ENCODE measurements at places on chromosomes 5 and 9.
A peak's percentile ranks its signal among the peaks of the same experiment; 100 is the strongest.

DNA sequence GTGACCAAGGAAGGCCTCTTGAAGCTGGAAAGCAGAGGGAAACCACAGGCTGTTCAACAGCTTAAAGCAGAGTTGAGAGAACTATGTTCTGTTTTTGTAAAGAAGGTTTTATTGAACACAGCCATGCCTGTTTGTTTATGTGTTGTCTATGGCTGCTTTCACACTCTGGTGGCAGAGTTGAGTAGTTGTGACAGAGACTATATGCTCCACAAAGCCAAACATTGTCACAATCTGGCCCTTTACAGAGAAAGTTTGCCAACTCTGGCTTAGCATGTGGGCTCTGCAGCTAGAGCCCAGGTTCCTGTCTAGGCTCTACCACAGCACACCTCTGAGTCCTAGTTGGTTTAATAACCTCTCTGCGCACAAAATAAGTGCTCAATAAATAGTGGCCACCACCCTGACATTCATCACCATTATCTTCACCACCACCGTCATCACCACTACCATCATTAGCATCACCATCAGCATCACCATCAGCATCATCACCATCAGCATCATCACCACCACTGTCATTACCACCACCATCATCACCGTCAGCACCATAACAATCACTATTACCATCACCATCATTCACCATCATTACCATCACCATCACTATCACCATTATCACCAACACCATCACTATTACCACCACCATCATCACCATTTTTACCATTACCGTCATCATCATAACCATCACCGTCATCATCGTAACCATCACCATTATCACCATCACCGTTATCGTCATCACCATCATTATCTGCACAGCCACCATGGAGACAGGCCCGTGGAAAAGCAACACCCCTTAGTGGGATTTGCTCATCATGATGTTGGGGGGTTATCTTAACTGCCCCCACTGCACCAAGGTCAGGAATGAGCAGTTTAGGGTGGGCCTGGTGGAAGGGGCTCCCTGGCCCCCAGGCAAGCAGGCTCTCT is 18.3 kb downstream of the AKNA start:
- DNase-seq, result no peak

DNA sequence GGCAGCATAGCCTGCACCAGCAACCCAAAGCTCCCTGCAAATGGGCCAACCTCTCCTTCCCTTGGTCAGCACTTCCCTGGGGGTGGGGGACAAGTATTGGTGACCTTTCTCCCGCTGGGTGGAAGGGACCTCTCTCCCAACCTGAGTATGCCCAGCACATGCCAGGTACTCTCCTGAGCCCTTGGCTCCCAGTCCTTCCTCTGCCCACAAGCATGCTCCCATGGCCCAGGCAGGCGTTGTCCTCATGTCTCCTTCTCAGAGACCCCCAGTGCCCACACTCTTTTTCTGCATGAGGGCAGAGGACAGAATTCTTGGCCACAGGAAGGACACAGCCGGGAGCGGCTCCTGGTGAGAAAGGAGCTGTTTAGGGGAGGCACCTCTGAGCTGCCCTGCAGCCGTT is 60.3 kb downstream of the PHF2 start:
- DNase-seq, result no peak

DNA sequence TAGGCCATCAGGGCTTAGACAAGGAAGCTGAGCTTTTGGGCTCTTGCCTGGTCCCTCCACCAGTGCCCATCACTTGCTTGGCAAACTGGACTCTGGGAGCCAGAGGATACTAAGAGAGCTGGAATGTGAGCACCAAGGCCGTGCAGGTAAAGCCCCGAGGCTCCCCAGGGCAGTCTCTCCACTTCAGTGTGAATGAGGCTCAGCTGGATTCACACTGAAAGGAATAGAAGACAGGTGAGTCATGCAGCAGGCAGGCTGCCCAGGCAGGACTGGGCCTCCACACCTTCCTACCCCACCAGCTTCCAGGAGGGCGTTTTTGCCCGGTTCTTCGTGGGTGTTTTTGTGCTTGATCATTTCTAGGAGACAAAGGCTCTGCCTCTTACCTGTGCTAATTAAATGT is 7.3 kb upstream of the CTSV start:
- no peak for DNase-seq

GRCh38 chr5:55591686-55592085 is 56.9 kb upstream of the PLPP1 start:
- DNase-seq, result no peak

DNA sequence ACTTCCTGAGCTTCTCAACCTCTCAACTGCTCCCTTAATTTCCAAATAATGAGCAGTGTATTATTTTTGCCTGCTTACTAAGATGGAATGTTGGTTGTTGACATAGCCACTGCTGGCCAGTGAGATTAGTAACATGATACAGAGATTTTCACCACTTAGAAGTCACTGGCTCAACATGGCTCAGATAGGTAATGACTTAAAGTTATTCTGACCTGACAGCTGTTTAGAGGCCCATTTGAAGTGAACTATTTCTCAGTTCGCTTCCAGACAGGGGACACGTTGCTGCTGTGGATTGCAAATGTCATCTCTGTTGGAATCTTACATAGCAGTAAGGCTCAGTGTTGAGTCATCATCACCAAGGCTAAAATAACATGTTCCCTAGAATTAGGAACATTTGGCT is 490.2 kb downstream of the TLE4 start:
- peak; percentile 86 for DNase-seq

- DNase-seq, result peak; percentile 31
Measured at GRCh38 chr9:108620767-108621166, 235.0 kb downstream of the ACTL7B start.

DNA sequence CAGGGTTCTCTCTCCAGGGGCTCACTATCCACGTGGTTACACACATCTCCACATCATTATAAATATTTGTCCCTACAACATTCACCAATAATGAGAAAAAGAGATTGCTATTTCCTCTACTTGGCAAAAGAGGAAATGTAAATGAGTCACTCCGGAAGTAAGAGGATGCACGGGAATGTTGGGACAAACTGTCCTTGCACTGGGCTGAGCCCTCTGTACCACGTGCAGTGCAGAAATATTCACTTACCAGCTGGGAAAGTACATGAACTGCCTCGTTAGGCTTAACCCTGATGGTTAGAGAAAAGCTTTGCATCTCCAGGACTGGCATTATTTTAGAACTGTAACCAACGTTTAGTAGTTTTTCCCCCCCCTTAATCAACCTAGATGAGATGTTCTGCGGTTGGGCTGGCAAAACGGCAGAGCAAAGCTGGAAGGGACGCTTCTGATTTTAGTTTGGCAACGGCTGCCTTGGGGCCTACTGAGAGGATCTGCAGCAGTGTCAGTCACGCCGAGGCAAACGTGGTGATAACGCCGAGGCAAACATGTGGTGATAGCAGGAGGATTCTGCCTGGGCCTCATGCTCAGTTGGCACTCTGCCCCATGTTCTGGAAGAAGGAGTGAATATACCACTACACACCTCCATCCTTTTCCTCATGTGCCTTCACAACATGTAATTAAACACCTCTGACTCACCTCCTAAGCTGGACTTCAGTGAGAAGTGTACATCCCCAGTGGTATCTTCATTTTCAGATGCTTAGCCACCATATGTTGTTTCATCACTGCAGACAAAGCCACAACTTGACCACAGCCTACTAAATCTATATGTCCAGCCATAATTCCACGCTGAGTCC is 661.4 kb upstream of the KLF4 start:
- DNase-seq, result peak; percentile 70

DNA sequence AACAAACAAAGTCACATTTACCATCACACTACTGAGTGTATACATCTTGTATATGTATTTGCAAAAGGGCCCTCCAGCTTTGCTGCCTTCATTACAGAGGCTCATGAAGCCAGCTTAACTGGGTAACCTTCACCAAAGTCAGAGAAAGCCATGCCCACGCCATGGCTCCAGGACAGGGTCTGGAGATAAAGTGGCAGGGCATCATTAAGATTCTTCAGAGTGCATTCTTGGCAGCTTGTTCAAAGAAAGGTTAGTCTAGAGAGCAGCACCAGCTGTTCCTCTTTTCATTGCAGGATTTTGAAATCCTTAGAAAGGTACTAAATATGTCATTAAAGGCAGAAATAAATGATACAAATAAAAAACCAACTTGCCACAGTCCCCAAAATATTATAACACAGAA is 333.2 kb downstream of the NDUFS4 start:
- no peak for DNase-seq

DNA sequence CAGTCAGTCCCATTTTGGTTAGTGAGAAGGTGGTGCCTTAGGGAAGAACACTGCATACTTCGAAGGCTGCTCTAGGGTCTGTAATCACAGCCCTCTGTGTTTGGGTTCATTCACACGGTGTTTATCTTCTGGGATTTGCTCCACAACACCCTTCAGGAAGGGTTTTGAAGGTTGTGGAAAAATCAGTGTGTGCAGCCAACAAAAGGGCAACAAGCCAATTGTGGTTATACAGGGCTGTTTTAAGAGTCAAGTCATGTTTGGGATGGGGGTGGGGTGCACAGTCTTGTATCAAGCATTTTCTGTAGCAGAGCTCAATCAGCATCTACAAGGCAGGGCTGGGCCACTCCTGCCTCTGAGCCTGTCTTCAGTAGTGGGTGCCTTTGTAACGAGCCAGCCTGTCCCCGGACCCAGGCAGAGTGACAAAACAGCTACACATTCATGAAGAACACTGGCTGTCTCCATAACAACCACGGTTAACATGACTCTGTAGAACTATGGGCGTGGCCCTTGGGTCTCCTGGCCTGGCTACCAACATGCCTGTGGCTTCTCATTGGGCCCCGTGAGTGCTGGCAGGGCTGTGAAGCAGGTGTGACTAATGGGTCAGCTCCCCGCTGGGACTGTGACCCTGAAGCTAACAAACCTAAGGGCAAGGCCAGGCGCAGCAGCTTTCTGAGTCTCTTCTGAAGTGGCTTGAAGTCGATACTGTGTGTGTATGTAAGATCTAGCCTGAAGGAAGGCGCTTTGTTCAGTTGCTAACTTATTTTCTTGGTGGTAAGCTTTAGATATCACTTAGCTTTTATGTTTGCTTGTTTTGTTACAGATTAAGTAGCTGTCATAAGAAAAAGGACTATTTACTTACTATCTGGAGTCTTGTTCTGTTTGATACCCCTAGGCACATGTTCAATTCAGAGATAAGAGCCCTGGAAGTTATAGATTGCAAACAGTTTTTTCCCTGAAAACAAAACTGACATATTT is 27.9 kb upstream of the GOLM1 start:
- peak; percentile 74 for DNase-seq

DNA sequence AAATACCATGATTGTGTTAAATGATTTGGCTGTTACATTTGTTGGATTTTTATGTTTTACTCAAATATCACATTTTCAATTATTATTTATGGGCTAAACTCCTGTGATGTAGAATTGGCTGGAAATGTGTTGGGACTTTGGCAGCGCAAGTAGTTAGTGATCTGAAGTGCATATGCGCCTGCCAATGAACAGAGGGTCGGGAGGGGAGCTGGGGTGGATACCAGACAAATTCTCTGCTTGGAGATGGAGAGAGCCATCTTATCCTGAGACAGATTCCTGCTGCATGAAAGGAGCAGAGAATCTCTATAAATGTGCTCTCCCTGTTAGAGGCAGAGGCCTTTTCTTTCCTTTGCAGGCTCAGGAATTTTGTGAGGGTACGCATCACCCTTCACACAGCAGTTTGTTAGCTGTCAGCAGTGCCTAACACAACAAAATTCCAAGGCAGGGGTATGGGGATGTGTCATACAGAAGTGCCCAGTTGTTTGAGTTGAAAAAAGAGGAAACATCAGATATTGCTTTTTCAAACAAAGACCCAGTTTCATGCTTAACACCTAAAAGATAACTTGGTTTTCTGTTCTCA is 489.1 kb downstream of the CSNK1G3 start:
- no peak for DNase-seq

DNA sequence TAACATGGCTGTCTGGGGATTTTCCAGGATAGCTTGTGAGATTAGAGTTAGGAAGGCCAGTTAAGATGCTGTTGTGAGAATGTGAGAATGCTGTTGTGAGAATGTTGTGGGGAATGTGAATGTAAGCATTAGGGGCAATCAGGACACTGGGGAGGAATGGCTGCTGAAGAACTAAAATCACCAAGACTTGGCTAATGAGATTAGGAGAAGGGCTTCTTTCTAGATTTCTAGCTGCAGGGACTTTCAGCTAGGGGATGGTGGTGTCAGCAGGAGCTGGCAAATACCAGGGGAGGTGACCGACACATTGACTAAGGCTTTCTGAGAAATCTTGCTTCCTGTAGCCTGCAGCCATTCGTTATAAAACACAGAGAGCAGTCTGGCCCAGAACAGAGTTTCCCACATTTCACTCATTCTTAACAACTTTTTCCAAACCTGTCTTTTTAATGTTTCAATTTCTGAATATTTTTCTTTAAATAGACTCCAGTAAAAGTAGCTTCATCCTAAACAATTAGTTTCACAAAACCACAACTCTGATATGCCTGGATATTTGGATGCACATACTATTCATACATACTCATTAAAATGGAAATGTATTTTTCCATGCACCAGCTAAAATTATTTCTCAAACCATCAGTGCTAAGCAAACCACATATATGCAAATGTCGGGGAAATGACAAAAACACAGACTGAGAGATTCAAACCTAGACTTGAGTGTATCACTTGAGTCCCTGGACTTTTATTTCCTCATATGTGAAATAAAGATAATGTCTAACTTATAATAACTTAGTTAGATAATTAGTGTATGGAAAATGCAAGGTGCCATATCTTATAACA is 89.3 kb upstream of the TNC start:
- DNase-seq, result peak; percentile 55

- DNase-seq, result no peak
Measured at GRCh38 chr5:56558131-56558745, 257.1 kb upstream of the MAP3K1 start.

DNA sequence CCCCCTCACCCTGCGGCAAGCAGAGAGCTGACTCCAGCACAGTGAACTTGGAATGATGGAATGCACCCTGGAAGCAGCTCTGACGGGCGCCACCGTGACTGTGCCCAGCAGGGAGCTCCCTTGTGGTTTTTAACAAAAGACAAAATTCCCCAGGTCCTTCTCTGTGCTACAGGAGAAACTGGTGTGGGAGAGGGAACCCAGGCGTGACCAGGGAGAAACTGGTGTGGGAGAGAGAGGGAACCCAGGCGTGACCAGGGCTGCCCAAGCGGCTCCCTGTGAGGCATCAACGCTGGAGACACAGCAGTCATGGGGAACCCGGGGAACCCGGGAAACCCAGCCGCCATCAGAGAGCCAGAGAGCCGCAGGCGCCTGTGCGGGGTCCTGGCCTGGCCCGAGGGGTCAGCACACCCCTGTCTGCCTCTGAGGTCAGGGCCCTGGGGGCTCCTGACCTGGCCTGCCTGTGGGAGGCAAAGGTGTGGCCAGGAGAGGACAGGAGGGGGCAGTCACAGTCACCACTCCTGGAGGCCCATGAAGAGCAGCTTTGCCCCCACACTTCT is 3.1 kb upstream of the AHRR start:
- DNase-seq, result peak; percentile 71

DNA sequence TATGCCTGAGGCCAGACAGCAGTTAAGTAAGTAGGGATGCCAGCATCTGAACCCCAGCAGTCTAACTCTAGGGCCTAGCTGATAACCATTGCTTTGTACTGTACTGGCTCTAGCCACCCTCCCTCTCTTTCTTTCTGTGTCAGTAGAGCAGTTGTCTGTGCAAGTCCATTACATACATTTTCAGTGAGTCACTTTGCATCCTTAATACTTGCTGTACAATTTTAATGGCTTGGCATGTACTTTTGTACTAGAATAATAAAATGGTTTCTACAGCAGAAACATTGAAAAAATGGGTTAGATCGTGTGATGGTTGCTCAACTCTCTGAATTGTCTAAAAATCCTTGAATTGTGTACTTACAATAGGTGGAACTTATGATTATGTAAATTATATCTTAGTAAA is 1.5 kb upstream of the TTC39B start:
- peak; percentile 81 for DNase-seq

GRCh38 chr5:108715408-108715807 is 32.3 kb upstream of the FER start:
- no peak for DNase-seq

Measured in AG10803 (cell line).